SW480 (cell line): ENCODE measurements at places on chromosomes 12 and 14.
A peak's percentile ranks its signal among the peaks of the same experiment; 100 is the strongest.

GRCh38 chr14:68922201-68922621 is 56.9 kb downstream of the ACTN1 start:
- DNase-seq = no peak

- no peak for DNase-seq
These were observed 606 bp downstream of the NXPH4 start for GRCh38 chr12:57216921-57217879.

DNA sequence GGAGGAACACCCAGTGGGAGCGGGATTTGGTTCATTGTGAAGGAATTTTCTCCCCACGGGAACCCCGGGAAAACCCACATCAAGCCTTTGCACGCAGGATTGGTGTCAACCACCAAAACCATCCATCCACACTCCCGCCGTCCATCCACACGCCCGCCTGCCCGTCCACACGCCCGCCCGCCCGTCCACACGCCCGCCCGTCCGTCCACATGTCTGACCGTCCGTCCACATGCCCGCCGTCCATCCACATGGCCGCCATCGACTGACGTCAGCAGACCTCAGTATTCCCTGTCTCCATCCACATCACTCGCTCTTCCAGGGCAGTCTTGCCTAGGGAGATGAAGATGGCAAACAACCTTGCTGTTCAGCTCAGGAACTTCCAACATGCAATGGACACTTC is 6.7 kb upstream of the GPR132 start:
- DNase-seq = no peak

DNA sequence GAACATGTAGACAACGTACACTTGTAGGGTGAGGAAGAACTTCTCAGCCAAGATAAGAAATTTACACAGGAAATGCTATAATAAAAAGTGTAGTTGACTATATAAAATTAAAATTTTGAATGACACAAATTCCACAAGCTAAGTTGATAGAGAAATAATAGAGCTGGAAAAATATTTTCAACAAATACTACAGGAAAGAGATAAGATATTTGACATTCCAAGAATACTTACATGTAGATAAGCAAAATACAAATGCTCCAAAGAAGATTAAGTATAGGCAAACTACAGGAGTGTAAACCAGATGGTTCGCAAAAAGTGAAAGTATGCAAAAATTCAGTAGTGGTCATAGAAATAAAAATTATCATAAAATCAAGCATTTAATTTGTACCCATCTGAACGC is 49.2 kb upstream of the ANP32D start:
- DNase-seq = no peak

DNA sequence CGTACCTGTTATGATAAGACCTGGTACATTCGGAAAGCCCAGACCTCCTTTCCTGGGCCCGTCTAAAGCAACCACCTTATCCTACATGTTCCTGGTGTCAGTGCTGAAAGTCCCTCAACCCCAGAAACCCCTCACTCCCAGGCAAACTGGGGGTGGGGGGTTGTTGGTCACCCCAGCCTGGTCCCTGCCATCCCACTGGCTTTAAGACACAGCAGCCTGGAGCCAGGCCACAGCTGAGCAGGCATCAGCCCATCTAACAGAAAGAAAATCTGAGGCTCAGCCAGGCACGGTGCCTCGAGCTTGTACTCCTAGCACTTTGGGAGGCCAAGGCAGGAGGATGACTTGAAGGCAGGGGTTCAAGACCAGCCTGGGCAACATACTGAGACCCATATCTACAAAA is 4.5 kb downstream of the SELPLG start:
- DNase-seq = no peak

GRCh38 chr12:77494296-77494695 is 336.4 kb upstream of the NAV3 start:
- DNase-seq = no peak

DNA sequence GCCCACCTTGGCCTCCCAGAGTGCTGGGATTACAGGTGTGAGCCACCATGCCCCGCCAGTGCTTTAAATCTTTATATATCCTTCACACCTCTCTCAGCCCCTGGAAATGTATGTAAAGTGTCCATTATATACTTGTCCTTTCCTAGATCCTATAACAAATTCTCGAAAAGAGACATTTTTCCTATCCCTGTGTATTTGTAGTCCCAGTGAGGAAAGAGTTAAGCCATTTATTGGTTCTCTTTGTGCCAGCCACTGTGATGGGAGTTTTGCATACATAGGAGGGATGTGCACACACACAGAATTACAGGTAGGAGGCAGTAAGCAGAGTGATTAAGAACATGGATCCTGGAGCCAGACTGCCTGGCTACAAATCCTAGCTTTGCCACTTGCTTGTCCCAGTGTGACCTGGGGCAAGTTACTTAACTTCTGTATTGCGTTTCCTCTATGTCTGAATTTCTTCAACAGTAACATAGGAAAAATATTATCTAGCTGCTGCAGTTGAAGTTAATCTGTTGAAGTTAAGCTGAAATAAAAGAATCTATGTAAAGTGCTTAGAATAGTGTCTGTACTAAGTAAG is 2.1 kb upstream of the RABGGTA start:
- peak; percentile 13 for DNase-seq

DNA sequence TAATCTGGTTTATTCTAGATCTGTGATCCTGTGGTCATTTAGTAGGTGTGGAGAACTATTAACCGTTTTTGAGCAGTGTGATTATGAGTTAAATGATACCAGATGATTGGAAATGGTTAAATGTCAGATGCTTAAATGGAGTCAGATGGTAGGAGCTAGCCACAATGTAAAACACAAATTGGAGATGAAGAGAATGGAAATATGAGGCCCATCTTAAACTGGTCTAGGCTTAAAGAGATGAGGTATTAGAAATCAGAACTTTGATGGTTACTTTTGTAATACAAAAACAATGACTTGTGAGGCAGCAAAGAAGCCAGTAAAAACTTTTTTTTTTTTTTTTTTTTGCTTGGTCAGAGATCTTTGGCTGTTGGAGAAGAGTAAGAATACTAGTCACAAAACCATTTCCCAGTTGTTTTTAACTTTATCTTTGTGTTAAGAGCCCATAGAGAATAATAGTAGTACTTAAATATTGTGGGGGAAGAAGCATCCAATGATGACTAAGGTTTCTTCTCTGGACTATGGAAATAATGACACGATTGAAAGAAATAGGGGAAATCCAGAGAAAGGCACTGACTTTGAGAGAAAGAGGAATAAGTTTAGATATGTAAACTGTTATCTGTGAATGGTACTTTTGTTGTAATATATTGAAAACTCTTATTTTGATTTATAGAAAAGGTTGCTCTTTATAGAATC is 95.9 kb downstream of the WNK1 start:
- DNase-seq = no peak

GRCh38 chr12:98559666-98560065 is 33.8 kb upstream of the SLC25A3 start:
- peak; percentile 39 for DNase-seq

GRCh38 chr14:24261256-24261968 is 1.6 kb downstream of the TGM1 start:
- DNase-seq = no peak

GRCh38 chr14:78173346-78174035 is 3.3 kb downstream of the NRXN3 start:
- no peak for DNase-seq

GRCh38 chr14:28608851-28609828 is 157.4 kb upstream of the FOXG1 start:
- DNase-seq = peak; percentile 41

- no peak for DNase-seq
These were observed 6.8 kb upstream of the YLPM1 start for GRCh38 chr14:74756326-74756725.

- DNase-seq = no peak
These were observed 467.3 kb downstream of the NRXN3 start for GRCh38 chr14:78637489-78637888.

DNA sequence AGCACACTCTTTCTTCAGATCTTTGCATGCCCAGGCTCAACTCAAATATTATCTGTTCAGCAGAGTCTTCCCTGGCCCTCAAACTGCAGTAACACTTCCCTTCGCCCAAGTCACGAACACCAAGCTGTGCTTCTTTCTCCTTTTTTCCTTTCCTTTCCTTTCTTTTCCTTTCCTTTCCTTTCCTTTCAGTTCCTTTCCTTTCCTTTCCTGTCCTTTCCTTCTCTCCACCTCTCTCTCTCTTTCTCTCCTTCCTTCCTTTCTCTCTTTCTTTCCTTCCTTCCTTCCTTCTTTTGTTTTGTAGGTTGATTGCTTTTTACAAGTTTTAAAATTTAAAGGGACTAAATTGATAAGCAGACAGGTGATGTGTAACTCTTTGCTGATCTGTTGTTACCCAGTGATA is 19.0 kb upstream of the ADGRD1 start:
- no peak for DNase-seq

GRCh38 chr12:19412844-19413243 is 26.4 kb upstream of the AEBP2 start:
- DNase-seq = no peak

DNA sequence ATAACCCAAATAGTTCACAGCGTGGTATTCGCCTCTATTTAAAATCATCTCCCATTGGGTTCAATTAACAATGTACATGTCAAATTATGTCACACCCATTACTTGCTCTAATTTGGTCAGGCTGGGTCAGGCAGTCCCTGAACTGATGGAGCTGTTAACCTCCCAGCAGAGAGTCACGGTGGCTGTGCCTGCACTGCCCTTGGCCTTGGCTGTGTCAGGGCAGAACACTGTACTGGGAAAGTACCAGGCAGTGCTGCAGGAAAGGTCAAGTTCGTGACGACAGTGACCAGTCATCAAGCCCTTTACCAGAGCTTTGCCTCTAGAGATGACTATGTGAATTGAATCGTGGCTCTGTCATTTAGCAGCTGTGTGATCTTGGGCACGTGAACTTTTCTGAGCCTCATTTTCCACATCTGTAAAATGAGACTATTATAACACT is 100.0 kb downstream of the ARF6 start:
- DNase-seq = no peak

- DNase-seq = peak; percentile 18
These were observed 140.4 kb upstream of the NRXN3 start for GRCh38 chr14:78029601-78030372.

GRCh38 chr12:132065609-132066344 is 78.3 kb downstream of the DDX51 start:
- DNase-seq = no peak

- DNase-seq = no peak
These were observed 71.5 kb downstream of the PRMT8 start for GRCh38 chr12:3562484-3562883.

- DNase-seq = no peak
These were observed 344.1 kb upstream of the PDE3A start for GRCh38 chr12:20024194-20024593.

GRCh38 chr14:61116369-61116768 is 135.3 kb downstream of the SLC38A6 start:
- DNase-seq = no peak
